Activated T-cell treated with anti-CD3 and anti-CD28 coated beads, Interleukin-2, amount 50 U/mL, for 48 hours (primary cell): ENCODE measurements at places on chromosomes 3 and 15.

DNA sequence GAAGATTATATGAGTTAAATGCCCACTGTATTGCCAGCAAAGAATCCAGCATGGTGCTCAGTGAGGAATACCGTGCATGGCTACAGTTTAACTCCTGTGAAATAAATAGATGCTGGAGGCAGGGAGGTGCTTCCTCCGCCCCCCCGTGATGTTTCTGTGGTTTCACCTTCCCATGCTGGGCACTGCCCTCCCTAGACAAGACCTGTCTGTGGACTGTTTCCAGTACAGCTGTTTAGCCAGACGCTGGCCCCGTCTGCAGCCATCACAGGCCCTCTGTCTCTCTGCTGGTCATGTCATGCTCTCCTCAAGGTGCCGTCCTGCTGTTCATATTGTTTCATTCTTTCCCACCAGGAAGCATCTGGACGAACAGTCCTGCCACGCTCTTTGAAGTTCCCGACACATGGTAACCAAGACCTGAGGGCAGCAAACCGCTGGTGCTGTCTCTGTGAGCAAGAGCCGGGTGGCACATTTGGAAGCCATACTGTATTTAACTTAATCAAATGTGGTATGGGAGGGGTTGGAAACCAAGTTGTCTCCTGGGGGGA, 31.4 kb downstream of the GOLGA8S start:
- no peak for DNase-seq

GRCh38 chr3:124439603-124440002, 290.6 kb upstream of the UMPS start:
- DNase-seq = no peak

GRCh38 chr3:72213296-72214065, 428.5 kb upstream of the PROK2 start:
- DNase-seq = no peak

GRCh38 chr15:81785181-81785580, 260.6 kb downstream of the MEX3B start:
- no peak for DNase-seq

GRCh38 chr3:149654188-149654601, 3.6 kb downstream of the WWTR1 start:
- DNase-seq = no peak

DNA sequence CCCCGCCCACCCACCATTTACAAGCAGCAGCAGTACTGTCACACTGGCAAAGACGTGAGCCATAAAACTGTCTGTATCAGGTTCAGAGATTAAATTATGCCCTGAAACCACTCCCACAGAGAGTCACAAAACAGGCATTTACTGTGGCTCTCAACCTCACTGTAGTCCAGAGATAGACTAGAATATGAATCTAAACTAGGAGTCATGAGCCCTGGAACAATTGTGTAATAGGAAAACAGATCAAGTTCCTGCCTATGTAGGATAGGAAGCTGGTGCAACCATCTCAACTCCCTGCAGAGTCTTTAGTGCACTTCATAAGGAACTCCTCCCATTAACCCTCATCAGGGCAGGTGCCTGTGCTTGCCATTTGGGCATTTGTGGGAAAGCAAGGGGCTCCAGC, 61.7 kb downstream of the FAM227B start:
- no peak for DNase-seq

- DNase-seq = no peak
Observed at GRCh38 chr3:144556392-144556791, 584.8 kb downstream of the DIPK2A start.

- no peak for DNase-seq
Observed at GRCh38 chr3:59265566-59265965, 215.7 kb upstream of the CFAP20DC start.

- no peak for DNase-seq
Observed at GRCh38 chr3:45712434-45713110, 23.4 kb downstream of the SACM1L start.

- DNase-seq = no peak
Observed at GRCh38 chr3:42795621-42796181, 8.6 kb downstream of the HIGD1A start.

DNA sequence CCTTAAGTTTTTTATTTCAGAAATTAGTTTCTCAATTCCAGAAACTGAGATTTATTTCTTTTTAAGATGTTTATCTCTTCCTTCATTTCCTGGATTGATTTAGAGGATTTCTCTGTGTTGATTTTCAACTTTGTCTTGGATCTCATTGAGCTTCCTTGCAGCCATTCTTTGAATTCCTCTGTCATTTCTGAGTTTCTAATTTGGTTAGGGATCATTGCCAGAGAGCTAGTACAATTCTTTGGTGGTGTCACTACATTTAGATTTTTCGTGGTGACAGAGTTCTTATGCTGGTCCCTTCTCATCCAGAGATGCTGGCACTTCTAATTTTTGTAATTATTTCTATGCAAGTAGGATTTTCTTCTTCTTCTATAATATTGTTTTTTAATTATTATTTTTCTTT, 691.1 kb upstream of the NAALADL2 start:
- DNase-seq = no peak

DNA sequence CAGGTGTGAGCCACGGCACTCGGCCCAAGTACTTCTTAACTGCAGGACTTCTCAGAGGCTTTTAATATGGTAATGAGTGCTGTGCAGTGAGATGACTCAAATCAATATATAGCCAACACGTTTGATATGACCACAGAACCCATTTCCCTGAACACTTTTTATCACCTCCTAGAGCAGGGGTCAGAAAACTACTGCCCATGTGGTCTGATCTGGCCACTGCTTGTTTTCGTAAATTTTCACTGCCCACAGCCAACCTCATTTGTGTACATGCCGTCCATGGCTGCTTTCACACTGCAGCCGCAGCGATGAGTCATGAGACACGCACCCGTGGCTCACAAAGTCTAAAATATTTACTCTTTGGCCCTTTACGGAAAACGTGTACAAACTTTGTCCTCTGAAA, 179.2 kb downstream of the RORA start:
- DNase-seq = no peak

DNA sequence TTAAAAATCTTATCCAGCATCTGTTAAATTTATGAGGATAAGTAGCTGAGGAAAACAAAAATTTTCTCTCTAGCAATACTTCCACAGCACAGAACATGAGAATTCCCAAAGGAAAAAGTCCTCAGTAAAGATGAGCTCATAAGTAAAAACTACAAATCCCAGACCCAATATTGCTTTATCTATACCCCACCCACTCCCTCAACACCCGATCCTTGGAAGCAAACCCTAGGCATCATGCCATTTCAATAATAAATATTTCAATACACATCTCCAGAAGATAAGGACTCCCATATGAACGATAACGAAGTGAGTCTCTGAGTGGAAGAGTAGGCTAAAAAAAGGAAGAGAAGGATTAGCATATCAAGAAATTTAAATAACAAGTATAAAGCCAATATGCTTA, 8.3 kb upstream of the PRR20G start:
- no peak for DNase-seq

DNA sequence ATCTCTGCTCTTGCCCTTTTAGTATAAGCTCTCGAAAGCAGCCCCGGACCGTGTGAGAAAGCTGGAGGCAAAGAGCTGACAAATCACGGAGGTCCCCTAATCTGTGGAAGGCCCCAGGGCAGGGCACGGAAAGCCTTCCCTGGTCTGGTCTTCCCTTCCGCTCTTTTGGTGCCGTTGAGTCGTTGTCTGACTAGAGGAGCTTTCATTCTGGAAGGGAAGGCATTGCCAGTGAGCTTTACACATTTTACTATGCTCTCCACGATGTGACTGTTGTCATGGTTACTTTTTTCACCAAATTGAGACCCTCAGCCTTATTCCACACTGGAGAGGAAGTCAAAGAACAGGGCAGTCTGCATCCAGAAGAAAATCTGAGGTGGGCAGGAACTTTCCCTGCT, 71.7 kb downstream of the CYP19A1 start:
- DNase-seq = no peak

DNA sequence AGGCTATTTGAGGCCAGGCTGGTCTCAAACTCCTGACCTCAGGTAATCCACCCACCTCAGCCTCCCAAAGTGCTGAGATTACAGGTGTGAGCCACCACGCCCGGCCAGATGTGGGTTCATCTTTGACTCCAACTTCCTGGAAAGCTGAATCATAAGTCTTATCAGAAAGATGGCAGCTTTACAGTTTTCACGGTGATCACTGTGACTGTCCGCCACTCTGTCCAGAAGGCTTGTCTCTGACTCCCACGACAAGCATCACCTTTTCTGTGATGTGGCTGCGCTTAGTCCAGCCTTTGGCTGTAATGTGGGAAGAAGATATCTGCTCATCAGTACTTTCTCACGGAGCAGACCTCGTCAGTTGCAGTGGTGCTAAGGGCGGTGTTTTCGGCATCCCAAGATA, 527.7 kb downstream of the GABRG3 start:
- no peak for DNase-seq

- DNase-seq = peak; percentile 27
Observed at GRCh38 chr15:98160236-98160635, 199.7 kb downstream of the ARRDC4 start.

DNA sequence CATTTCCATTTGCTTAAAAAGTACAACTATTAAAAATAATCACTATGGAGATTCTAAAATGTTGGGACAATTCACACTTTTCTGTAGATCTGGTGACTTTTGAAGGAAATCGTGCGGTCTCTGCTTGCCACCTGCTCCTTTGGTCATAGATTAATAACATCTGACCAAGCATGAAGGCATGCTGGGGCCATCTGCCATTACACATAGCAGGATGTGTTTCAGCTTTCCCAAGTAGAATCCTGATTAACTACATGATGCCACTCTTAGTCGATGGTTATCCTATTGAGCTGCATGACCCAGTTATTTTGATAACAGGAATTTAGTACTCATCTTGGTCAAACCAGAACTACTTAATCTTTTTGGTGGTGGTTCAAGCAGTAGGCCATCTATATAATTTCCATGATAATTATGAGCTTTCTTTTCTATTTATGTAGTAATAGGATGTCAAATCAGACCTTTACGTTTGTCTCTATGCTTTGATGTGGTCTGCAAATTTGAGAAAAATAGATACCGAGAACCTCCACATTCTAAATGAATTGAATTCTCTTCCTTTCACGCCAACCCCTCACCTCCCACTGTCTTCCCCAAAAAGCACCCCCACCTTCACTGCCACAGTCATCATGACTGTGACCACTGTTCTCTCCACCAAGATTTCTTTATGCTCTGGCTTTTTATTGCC, 158.1 kb downstream of the DIPK2A start:
- no peak for DNase-seq

GRCh38 chr3:99410789-99411311, 227.5 kb upstream of the COL8A1 start:
- no peak for DNase-seq

DNA sequence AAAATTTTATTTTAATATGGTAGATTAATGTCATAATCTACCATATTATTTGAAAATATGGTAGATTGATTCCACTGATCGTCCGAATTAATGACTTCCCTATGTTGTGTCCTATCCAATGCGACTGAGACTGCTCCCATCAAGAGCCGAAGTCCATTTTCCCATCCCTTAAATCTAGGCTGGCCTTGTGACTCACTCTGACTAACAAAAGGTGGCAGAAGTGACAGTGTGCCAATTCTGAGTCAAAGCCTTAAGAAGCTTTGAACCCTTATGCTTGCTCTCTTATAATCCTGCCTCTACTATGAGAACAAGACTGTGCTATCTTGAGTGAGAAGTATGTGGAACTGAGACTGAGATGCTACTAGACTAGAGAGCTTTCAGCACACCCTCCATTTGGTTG, 387.2 kb downstream of the ROBO1 start:
- DNase-seq = no peak

GRCh38 chr3:197331131-197331530, 32.7 kb upstream of the DLG1 start:
- DNase-seq = no peak

DNA sequence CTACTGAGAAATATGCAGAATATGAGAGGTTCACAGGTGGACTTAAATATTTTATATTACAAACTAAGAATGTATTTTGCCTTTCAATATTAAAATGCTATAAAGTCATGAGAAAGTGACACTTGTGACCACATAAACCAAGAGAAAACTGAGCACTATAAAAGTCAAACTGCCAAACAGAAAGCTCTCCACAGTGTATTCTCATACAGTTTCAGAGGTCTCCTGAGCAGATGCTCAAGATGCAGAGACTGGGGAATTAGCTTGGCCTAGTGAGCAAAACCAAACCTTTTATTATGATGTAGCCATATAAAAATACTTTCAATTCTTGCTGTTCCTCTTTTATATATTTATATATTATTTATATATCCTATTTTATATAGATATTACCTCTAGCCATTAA, 227.8 kb downstream of the TBC1D5 start:
- DNase-seq = no peak

DNA sequence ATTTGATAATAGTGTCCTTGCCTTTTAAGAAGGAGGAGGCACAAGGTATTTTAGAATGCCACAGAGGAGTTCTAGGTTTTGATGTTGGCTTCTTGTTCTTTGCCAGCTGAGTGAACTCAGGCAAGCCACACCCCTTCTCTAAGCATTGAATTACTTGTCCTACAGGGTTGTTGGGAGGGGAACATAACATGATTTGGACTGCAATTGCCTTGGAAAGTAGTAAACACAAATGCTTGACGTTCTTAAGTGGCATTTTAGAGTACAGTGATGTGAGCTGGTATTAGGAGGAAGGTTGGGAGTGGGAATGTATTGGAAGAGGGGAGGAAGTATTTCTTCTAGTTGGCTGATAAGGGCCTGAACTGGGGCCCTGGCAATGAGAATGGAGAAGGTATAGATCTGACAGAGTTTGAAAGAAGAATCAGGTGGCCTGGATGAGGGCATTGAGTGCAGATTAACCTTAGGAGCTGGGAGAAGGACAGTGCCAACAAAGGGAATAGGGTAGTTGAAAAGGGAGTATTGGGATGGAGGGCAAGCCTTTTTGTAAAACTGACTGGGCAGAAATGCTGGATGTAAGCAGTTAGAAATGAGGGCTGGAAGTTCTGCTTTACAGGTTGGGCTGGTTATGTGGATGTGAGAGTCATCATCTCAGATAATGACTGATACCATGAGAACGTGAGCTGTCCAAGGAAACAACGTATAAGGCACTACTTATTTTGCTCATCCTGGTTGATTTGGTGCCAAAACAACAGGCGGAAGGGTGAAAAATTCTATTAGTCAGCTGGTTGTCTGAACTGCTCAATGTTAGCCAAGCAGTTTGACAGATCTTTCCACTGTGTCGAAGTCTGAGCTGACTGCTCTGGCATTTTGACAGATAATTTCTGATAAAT, 16.7 kb downstream of the KAT2B start:
- peak; percentile 51 for DNase-seq

- no peak for DNase-seq
Observed at GRCh38 chr3:191257286-191257685, 58.2 kb downstream of the OSTN start.

- no peak for DNase-seq
Observed at GRCh38 chr15:69161878-69162213, 1.4 kb downstream of the GLCE start.

- peak; percentile 31 for DNase-seq
Observed at GRCh38 chr3:188439080-188439479, 285.1 kb downstream of the LPP start.

DNA sequence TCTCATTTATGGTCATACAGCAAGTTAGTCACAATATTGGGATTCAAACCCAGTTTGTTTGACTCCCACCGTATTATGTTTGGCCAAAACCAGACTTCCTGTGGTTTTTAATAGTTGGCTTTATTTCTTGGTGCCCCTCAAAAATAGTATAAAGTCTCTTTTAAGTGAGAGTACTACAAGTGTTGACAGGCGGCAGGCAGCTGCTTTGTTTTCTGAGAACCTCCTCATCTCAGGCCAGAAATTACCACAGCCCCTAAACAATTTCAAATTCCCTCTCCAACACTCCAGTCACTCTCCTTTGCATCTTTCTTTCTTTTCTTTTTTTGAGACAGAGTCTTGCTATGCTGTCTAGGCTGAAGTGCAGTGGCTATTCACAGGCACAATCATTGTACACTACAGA, 121.5 kb downstream of the POLR2M start:
- DNase-seq = no peak
